ENCODE measurements at places on chromosomes 4 and X.

DNA sequence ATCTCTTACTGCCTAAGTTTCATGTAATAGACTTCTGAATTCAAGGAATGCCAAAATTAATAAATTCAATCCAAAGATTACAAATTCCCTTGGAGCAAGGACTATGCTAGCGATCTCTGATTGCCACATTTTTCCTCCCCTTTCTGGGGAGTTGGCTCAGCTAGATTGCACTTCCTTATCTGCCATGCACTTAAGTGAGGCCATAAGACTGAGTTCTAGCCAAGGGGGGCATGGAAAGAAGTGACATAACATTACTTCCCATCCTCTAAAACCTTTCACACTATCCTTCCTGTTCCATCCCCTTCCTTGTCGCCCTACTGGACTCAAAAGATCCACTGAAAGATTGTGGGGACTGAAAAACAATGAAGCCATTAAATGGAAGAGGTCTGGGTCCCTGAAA lies 53.8 kb upstream of the TXK start:
- no peak for DNase-seq

GRCh38 chrX:116239944-116240840 lies 69.6 kb downstream of the AGTR2 start:
- DNase-seq, result no peak

- no peak for DNase-seq
Observed at GRCh38 chr4:37477126-37477525, 209.1 kb downstream of the RELL1 start.

- DNase-seq, result no peak
Observed at GRCh38 chr4:187814737-187815465, 180.7 kb upstream of the ZFP42 start.

GRCh38 chr4:2587213-2587823 lies 50.9 kb downstream of the FAM193A start:
- no peak for DNase-seq

- no peak for DNase-seq
Observed at GRCh38 chr4:144709793-144710525, 64.0 kb downstream of the HHIP start.

- DNase-seq, result no peak
Observed at GRCh38 chrX:145825896-145826295, 8.3 kb downstream of the SLITRK2 start.

GRCh38 chrX:35670889-35671288 lies 127.3 kb upstream of the MAGEB16 start:
- no peak for DNase-seq

DNA sequence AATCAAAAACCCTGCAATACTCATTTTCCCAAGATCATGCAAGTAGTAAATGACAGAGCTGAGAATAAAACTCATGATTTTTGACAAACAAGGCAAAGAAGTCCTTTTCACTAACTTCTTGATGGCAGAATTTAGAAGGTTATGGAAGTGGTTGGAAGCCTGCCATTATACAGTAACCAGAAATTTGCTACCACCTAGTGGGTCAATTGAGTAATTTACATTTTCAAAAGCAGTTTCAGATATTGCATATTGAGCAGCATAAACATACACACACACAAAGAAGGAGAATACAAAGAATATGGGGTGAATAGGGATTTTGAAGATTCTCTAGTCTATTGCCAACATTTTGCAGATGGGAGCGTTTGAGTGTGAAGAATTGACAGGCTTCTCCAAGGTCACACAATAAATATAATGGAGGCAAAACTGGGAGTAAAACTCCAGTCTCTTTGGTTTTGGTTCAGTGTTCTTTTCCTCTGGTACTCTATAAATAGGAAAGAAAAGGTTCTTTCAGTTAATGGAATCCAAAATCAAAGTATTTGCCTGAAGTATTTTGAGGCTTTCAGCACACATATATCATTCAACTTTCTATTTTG lies 70.2 kb downstream of the GC start:
- no peak for DNase-seq

DNA sequence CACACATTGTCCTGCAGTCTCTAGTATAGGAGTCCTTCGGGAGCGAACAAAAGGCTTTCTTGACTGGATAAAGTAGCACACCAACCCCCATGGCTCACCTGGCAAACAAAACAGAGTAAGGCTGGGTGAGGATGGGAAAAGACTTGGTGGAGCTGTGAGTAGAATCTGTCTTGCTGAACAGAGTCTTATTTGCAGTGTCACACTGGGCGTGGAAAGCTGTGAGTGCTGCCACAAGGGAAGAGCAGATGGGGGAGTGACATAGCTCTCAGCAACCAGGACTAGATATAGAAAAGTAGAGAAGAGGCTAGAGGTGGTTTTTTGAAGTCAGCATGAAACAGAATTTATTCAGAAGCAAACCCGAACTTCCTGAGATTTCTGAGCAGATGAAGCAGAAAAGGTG lies 137.2 kb upstream of the ESX1 start:
- no peak for DNase-seq

- no peak for DNase-seq
Observed at GRCh38 chr4:147480502-147480890, 401 bp upstream of the EDNRA start.

DNA sequence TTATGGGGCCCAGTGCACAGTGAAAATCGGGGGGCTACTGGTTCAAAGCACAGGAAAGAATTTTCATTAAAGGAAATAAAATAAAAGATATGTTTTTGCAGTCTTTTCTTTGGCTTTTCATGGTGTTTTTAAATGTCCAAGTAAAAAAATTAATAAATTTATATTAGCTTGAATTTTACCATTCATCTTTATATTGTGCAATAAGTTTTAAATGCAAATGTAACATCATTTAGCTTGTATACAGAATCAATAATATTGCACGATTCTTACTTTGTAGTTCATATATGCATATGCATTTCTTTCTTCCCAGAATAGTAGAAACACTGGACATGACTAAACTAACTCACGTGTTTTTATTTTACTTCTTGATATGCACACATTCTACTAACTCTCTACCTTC lies 31.0 kb downstream of the AREG start:
- DNase-seq, result no peak

DNA sequence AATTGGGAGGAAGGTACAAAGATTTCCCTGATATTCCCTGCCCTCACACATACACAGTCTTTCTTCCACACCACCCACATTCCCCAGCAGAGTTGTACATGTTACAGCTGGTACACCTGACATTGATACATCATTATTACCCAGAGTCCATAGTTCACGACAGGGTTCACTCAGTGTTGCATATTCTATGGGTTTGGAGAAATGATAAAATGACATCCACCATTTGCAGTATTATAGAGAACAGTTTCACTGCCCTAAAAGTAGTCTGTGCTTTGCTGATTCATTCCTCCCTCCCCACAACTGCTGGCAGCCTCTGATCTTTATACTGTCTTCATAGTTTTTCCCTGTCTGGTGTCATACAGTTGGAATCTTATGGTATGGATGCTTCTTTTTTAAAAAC lies 15.0 kb downstream of the AGA start:
- no peak for DNase-seq

DNA sequence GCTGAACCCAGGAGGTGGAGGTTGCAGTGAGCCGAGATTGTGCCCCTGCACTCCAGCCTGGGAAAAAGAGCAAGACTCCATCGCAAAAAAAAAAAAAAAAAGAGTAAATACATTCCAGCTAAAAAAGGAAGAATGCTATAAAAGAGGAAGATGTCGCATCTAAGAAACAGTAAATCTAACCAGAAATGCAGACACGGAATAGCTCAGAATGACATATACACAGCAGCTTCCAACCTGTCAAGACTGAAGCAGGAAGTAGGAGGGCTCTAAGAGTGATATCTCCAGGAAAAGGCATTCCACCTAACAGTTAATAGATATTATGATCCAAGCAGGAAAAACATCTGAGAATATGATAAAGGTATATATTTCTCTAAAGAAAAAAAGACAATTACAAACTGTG lies 16.0 kb downstream of the CLOCK start:
- no peak for DNase-seq

- DNase-seq, result no peak
Observed at GRCh38 chrX:73267979-73268378, 53.3 kb upstream of the NAP1L2 start.

DNA sequence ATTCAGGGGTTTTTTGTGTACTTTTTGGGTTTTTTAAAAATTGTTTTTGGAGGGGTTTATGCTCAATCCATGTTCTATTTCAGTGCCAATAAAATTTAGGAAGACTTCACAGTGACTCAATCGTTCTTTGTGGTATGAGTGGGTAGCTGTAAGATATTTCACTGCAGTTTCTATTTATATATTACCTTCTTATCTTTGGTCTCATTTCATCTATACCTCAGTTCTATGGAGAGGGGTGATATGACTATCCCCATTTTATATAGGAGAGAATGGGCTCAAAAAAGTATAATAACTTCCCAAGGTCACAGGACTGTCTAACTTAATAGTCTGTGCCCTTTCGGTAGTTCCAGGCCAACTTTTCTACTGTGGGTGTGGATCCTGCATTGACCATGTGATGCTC lies 74.4 kb downstream of the MSN start:
- DNase-seq, result no peak

DNA sequence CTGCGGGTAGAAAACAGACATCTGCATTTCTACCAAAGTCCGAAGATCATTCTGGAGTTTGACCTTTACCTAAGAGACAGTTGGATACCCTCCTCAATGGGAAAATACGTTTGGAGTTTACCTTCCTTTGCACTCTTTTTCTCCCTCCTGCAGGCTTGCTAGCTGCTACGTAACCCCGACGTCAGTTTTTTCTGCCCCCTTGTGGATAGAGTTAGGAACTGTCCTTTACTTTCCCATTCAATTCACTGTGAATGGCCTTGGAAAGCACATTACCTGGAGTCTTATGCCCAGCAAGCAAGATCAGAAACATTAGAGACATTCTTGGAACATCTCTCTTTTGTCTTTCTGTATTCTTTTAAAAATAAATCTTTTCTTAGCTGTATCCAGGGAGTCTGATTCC lies 250.7 kb downstream of the NAP1L3 start:
- DNase-seq, result no peak

- DNase-seq, result no peak
Observed at GRCh38 chr4:183362916-183363542, 40.8 kb upstream of the CLDN24 start.

GRCh38 chrX:110442635-110443034 lies 84.0 kb downstream of the RTL9 start:
- DNase-seq, result no peak

DNA sequence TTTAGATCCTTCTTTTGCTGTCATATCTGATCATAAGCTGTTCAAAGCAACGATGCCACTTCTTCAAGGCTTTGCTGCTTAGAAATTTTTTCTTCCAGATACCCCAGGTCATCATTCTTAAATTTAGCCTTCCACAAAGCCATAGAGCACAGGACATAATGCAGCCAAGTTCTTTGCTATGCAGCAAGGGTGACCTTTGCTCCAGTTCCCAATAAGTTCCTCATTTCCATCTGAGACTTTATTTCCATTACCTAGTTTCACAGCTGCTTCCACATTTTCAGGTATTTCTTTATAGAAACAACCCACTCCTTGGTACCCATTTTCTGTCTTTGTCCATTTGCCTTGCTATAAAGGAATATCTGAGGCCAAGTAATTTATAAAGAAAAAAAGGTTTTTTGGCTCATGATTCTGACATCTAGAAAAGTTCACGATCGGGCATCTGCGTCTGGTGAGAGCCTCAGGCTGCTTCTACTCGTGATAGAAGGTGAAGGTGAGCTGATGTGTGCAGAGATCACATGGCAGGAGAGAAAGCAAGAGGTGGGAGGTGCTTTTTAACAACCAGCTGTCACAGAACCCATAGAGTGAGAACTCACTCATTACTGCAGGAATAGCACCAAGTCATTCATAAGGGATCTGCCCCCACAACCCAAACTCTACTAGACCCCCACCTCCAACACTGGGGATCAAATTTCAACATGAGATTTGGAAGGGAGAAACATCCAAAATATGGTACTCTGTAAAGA lies 11.8 kb upstream of the TASL start:
- DNase-seq, result no peak

DNA sequence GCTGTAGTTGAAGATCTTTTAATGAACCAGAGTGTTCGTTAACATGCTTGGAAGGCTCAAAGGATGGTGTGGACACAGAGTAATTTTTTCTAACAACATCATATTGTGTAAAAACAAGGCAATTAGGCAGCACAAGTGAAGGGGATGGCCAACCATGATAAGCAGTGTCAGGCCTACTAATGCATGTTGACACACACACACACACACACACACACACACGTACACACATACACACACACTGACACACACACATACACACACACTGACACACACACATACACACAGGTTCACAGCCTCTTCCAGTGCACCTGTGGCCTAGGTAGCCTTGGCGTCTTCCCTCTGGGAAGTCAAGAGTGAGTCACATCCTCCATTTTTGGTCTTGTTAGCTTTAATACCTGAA lies at the start of gene SUPT20HL1:
TSS of gene SUPT20HL1 (plus strand) at position 368 of the 400 bp plus-strand sequence. CDS start 2,122 bp downstream, outside the sequence.
- DNase-seq, result no peak

- no peak for DNase-seq
Observed at GRCh38 chrX:129655547-129656249, 942 bp upstream of the APLN start.

- DNase-seq, result no peak
Observed at GRCh38 chr4:102825261-102826091, 1.9 kb downstream of the UBE2D3 start.

DNA sequence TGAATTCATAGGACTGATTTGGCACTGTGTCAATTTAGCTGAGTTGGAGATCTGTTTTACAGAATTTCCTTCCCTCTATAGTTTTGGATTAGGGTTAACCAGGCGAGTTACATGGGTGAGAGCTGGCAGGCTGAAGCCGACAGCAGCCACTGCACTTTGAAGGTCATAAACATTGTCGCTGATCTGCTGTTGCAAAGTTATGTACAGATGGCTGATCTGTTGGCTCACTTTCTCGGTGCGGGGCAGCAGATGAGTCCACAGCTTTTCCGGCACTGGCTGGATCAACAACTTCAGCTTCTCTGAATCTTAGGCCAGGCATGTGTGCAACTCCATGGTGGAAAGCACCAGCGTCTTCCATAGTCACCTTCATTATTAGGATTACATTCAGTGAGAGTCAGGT lies 173.7 kb downstream of the GPAT3 start:
- no peak for DNase-seq

DNA sequence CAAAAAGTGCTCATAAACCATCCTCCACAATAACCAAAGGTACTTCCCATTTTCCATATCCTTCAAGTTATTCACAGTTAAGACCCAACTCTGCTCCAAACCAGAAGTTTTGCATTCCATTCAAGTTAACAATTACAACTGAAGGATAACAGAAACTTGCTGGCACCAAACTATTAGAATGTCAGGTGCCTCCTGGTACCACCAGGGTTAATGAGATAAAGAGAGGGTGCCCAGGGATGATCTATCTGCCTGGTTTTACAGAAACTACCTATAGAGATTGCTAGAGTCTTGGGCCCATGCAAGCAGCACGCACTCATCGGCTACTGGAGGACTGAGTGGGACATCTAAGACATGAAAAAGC lies 114.6 kb downstream of the RBM47 start:
- no peak for DNase-seq

- DNase-seq, result no peak
Observed at GRCh38 chrX:153606503-153606902, 7.6 kb upstream of the CCNQ start.

DNA sequence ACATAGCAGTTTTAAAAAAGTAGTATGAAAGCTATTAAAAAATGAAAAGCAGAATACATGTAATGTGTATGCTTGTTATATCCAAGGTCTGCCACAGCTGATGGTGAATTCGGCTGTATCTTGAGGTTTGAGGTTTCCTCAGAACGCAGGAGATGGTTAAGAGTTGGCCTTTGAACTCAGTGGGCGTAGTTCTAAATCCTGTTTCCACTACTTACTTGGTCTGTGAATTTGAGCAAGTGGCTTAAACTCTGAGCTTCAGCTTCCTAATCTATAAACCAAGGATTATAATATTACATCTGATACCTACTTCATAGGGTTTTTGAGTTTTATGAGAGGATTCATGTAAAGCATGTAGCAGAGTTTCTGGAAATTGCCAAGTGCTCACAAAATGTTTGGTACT lies 125.2 kb downstream of the STIM2 start:
- no peak for DNase-seq

All from NCI-H2081 treated with DMSO at 0.1 percent for 48 hours (cell line).